ENCODE measurements at places on chromosomes 6 and 20.
A peak's percentile ranks its signal among the peaks of the same experiment; 100 is the strongest.

DNA sequence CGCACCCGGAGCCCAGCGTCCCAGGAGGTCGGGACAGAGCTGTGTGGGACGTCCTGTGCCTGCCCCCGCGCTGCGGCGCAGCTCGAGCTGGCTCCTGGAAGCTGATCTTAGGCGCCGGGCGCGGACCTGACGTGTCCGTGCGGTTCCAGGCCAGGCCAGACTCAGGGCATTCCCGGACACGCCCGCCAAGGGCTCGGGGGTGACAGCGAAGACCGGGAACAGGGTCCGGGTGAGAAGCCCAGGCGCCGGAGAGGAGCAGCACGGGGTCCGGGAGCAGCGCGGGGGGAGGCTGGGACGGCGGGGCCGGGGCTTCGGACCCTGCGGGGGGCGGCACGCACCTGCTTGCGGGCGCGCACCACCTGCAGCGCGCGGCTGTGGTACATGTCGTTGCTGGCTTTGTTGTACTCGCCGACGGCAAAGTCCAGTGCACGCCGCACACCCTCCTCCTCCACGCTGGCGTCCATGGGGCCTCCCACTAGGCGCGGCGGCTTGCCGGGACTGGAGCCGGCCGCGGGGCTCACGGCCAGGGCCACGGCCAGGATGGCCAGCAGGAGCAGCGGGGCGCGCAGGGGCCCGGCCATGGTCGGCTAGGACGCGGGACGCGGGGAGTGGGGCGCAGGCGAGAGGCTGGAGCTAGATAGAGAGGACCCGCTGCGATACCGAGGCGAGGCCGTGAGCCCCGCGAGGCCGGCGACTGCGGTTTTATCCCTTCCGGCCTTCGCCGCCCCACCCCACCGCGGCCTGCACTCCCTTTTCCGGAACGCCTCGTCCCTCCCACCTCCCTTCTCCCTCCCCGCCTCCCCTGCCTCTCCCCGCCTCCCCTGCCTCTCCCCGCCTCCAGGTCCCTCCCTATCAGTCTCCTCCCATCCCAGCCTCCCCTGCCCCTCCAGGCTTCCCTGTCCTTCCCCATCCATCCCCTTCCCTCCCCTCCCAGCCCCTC is at the start of gene CST3:
TSS of gene CST3 (minus strand) at position 674 of the 940 bp plus-strand sequence. CDS start at position 581, 93 bp downstream.
- peak; percentile 42 for DNase-seq

DNA sequence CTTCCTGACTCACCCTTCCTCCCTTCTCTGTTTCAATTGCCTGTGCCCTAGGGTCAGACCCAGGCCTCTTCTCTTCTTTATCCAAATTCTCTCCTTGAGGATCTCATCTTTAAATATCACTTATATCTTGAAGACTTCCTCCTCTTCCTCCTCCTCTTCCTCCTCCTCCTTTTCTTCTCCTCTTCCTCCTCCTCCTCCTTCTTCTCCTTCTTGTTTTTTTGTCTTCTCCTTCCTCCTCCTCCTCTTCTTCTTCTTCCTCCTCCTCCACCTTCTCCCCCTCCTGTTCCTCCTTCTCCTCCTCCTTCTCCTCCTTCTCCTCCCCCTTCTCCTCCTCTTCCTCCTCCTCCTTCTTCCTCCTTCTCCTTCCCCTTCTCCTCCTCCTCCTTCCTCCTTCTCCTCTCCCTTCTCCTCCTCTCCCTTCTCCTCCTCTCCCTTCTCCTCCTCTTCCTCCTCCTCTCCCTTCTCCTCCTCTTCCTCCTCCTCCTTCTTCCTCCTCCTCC is 127.6 kb upstream of the AKIRIN2 start:
- DNase-seq = no peak

DNA sequence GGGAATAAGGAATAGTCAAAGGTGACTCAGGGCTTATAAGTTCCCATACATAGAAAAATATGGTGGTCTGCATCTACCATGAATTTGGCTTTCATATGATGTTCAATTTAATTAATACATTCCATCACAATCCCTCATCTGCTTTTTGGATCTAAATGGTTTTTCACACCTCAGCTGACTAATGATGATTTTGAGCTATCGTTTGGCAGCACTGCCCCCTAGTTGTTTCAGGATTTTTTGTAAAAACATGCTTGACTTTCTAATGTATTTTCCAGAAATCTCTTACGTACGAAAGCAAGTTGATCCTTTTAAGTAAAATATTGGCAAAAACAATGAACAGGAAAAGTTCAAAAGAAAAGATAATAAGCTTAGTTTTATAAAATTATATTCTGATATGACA is 408.6 kb upstream of the ADGRB3 start:
- DNase-seq = peak; percentile 8

- peak; percentile 34 for DNase-seq
Measured at GRCh38 chr6:41302638-41303037, 16.2 kb upstream of the TREM1 start.

GRCh38 chr6:51025082-51025777 is 206.6 kb downstream of the TFAP2B start:
- DNase-seq = no peak

DNA sequence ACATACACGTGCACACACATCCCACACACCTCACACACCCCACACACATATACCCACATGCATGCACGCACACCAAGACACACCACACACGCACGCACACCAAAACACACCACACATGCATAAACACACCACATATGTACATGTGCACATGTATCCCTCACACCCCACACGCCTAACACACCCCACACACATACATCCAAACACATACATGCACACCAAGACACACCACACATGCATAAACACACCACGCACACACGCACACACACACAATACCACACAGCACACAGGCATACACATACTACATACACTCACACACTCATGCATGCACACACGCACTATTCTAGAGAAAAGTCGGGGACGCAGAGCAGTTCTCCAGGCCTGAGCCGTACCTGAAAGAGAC is 671.5 kb downstream of the PRKN start:
- DNase-seq = no peak

GRCh38 chr6:133404151-133404550 is 163.0 kb downstream of the EYA4 start:
- no peak for DNase-seq

DNA sequence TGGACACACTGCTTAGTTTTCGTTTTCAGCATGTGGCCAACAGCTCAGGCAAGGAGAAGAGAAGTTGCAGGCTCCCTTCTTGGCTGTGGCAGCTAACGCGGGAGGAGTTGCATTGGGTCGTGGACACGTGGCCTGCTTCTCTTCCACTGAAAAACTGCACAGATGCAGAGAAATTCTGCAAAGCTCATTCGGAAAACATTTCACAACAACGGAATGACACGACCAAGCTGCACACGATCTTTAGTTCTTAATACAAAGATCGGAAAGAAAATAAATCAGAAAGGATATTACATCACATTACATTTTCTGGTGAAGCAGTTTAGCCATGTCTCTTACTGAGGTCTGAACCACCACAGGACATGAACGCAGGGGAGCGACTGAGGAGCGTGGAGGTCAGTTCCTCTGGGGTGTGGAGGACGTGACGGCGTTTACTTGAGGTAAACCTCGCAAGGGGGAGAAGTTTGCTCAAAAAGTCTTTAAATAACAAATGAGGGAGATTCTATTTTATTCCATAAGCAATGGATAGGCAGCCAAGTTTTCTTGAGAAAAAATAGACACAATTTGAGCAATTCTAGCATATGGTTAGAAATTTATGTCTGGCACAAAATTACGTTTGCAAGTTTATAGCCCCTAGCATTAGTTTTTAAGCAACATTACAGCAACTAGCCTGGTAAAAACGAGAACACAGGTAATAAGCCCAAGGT is 178.3 kb downstream of the THBS2 start:
- no peak for DNase-seq

DNA sequence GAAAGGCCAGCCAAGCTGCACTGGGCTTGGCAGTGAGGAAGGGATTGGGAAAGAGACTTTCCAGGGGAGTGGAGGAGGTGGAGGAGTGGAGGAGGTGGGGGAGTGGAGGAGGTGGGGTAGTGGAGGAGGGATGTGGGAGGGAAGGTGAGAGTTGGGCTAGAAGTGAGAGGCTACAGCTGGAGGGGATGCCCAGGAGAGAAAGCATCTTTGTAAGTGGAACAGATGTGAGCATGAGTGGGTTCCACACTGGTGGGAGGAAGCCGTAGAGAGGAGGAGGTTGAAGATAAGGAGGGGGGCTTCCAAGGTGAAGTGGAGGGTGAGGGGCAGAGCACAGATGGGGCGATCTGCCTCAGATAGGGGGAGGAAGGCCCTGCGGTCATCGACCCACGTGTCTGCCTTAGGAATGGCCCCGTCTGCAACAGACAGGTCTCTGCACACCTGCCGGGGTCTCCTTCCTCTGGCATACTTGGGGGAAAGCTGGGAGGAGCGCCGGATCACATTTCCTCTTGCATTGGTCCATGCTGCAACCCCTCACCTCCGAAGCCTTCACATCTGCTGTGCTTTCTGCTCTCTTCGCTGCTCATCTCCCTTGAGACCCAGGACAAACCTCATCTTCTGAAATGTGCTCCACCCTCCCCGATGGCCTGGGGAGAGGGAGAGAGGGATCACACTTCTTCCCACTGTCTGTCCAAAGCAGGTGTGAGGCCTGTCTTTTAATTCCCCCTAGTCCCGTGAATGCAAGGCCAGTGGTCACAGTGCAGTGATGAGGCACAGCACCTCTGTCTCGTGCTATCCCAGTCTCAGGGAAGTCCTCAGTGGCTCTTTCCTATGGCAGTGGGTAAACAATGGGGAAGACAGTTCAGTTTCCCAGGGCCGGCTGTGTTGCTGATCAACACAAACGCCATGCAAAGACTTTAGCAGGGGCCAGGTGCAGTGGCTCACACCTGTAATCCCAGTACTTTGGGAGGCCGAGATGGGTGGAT is 48.6 kb upstream of the SNX9 start:
- DNase-seq = no peak

- no peak for DNase-seq
Measured at GRCh38 chr6:82957171-82957867, 108.3 kb downstream of the UBE3D start.

DNA sequence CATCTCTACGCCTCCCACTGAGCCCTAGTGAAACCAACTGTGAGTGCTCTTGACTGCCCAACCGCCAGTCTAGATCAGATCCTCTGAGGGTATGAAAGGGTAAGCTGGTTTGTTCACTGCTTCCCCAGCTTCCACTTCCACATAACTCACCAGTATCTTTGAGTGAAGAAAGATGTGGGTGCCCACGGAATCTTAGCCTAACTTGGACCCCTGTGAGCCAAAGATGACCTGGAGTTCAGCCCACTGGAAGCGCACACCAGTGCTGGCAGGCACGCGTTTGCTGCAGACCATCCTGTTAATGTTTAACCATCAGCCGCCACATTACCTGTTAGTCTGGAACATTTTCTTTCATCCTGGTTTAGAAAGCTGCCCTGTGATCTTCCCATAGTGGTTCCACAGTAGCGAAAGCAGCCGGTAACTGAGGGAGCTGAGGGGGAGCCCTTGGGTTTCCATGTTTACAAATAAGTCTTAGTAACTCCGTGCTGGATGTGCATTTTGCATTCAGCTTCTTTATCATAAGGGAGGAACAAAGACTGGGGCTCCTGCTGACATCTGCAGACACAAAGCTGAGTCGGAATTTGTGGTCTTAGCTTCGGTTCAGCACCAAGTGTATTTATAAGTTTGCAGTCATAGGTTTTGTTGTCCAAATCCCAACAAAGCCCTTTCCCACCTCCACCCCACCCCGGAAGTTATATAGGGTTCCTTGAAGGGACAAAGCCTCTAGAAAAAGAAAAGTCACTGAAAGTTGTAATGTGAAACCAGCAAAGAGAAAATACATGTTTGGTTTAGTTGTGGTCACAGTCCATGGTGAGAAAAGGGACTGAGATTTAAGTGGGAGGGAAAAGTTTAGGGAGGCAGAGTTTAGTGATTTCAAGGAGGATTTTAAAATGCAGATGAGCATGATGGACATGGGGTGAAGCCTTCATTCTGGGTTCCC is 71.0 kb downstream of the SSR1 start:
- no peak for DNase-seq

DNA sequence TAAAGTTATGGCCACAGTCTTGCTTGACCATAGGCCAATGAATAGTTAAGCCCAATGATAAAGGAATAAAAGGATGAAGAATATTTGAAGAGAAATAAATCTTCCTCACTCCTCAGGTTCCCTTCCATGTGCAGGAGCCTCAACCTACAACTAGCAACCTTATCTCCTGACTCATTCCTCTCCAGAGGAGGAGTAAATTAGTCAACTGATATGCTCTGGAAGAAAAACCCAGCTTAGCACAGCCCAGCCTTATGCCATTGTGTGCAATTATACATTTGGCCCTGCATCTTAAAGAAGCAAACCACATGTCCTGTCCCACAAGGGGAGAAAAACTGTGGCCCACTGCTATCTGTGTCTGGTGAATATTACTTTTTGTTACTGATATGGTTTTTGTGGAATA is 82.1 kb downstream of the PHIP start:
- no peak for DNase-seq

DNA sequence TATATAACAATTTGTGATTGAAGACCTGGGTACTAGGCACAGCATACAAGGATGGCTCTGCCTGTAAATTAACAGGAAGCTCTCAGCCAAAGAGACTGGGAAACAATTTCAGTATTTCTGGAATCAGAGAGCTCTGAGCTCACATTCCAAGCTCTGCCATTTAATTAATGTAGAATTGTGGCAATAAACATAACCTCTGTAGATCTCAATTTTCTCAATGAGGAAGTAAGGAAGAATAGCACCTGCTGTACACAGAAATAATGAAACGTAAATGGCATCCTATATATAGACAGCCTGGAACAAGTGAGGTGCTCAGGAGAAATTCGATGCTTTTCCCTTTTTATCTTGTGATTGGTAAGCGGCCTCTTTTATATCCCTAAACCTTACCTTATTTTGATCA is 538.5 kb upstream of the JAG1 start:
- DNase-seq = no peak

GRCh38 chr20:59737073-59737666 is 132.8 kb downstream of the PHACTR3 start:
- DNase-seq = no peak

GRCh38 chr20:57779401-57780003 is 69.7 kb upstream of the PMEPA1 start:
- no peak for DNase-seq

Measured in AML-193 (cell line).